Osteocyte (in vitro differentiated cells): ENCODE measurements at places on chromosomes 3 and 15.

DNA sequence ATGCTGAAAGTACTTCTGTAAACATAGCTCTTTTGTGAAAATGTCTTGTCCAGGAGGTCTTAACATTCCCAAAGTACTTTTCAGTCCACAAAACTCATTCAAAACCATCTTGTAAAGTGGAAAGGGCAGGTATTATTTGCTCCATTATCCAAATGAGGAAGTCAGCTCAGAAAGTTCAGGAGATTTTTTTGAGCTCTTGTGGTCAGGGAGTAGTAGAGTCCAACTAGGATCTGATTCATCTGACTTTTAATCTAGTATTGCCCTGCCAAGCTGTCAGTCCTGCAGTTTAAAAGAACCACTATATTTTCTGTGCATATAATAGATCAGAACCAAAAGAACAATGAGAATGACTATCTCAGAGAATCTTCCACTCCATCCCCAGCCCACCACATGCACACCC, 83.5 kb downstream of the FOXB1 start:
- no peaks in the 10 kb centered on the region for H3K36me3 ChIP-seq
- H3K27me3 ChIP-seq = peaks cover 38% of the 10 kb centered on the region
- H3K27ac ChIP-seq = no peak overlapping the region
- no peak overlapping the region for H3K4me3 ChIP-seq

- H3K36me3 ChIP-seq = peaks cover 13% of the 10 kb centered on the region
- peaks cover 76% of the 10 kb centered on the region for H3K4me1 ChIP-seq
- no peaks in the 10 kb centered on the region for H3K27me3 ChIP-seq
- H3K4me3 ChIP-seq = peak overlapping the region; percentile 30
- H3K27ac ChIP-seq = peak overlapping the region; percentile 61
These were observed 64.3 kb downstream of the IGF2BP2 start for GRCh38 chr3:185760550-185760949.

GRCh38 chr15:55587321-55588069, 650 bp downstream of the PYGO1 start:
- H3K27ac ChIP-seq = peak overlapping the region; percentile 86
- H3K36me3 ChIP-seq = no peaks in the 10 kb centered on the region
- no peaks in the 10 kb centered on the region for H3K27me3 ChIP-seq
- DNase-seq = no peak

GRCh38 chr15:67061811-67062368, 3.5 kb upstream of the SMAD3 start:
- H3K27ac ChIP-seq = no peak overlapping the region
- H3K36me3 ChIP-seq = no peaks in the 10 kb centered on the region
- no peak for DNase-seq
- H3K4me1 ChIP-seq = peaks cover 12% of the 10 kb centered on the region

GRCh38 chr3:169847896-169848295, 21.8 kb downstream of the LRRC31 start:
- H3K27me3 ChIP-seq = peaks cover 17% of the 10 kb centered on the region
- no peak overlapping the region for H3K27ac ChIP-seq
- no peak overlapping the region for H3K4me3 ChIP-seq
- no peaks in the 10 kb centered on the region for H3K36me3 ChIP-seq

GRCh38 chr3:70393881-70394612, 81.6 kb upstream of the MDFIC2 start:
- DNase-seq = no peak
- H3K4me1 ChIP-seq = no peaks in the 10 kb centered on the region
- H3K36me3 ChIP-seq = no peaks in the 10 kb centered on the region
- no peak overlapping the region for H3K4me3 ChIP-seq
- H3K27me3 ChIP-seq = peaks cover 22% of the 10 kb centered on the region

- no peak for DNase-seq
- no peaks in the 10 kb centered on the region for H3K4me1 ChIP-seq
- H3K4me3 ChIP-seq = no peak overlapping the region
- no peaks in the 10 kb centered on the region for H3K27me3 ChIP-seq
- no peak overlapping the region for H3K27ac ChIP-seq
These were observed 686.2 kb upstream of the NR2F2 start for GRCh38 chr15:95644100-95644875.

GRCh38 chr15:41603941-41604911, 45.2 kb downstream of the TYRO3 start:
- H3K27ac ChIP-seq = peak overlapping the region; percentile 36
- peaks cover 10% of the 10 kb centered on the region for H3K4me1 ChIP-seq
- peak overlapping the region; percentile 74 for H3K4me3 ChIP-seq

GRCh38 chr3:185813205-185813604, 11.6 kb downstream of the IGF2BP2 start:
- H3K27me3 ChIP-seq = no peaks in the 10 kb centered on the region
- peak overlapping the region; percentile 81 for H3K27ac ChIP-seq
- no peak for DNase-seq
- H3K4me3 ChIP-seq = no peak overlapping the region
- H3K36me3 ChIP-seq = peaks cover 5% of the 10 kb centered on the region

DNA sequence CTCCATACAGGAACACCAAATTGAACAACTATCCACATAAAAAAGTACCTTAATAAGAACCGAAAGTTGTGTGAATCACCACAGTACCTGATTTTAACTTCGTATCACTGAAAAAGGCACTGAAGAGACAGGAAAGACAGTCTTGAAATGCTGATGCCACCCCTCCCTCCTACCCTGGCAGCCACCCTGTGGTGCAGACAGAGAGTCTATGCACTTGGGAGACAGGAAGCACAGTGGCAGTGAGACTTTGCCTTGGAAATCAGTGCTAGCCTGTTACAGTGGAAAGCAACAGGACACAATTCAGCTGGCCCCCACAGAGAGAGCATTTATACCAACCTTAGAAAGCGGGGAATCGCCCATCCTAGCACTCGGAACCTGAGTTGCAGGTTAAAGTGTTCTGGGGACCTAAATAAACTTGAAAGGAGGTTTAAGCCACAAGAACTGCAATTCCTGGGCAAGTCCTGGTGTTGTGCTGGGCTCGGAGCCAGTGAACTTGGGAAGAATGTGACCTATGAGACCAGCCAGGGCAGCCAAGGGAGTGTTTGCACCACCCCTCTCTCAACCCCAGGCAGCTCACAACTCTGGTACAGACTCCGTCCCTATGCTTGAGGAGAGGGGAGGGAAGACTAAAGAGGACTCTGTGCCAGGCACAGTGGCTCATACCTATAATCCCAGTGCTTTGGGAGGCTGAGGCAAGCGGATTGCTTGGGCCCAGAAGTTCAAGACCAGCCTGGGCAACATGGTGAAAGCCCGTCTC, 240.1 kb downstream of the ISL2 start:
- H3K4me3 ChIP-seq = peak overlapping the region; percentile 1
- H3K4me1 ChIP-seq = peaks cover 42% of the 10 kb centered on the region
- H3K36me3 ChIP-seq = no peaks in the 10 kb centered on the region
- no peaks in the 10 kb centered on the region for H3K27me3 ChIP-seq

DNA sequence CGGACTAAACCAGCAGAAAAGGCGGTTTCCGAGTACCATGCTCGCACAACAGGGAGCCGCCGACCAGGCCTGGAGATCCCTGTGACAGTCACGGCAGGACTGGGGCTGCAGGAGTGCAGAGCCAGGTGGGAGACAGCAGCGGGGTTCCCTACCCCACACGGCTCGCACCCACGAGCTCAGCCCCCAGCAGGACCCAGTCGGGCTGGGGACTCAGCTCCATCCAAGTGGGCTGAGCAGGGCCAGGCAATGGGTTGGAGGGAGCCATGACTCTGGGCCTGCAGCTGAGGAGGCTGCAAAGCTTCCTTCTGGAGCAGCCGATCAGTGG, 15.8 kb downstream of the XXYLT1 start:
- peaks cover 76% of the 10 kb centered on the region for H3K4me1 ChIP-seq
- peak; percentile 64 for DNase-seq
- no peaks in the 10 kb centered on the region for H3K36me3 ChIP-seq
- H3K27ac ChIP-seq = no peak overlapping the region
- no peaks in the 10 kb centered on the region for H3K27me3 ChIP-seq
- H3K4me3 ChIP-seq = no peak overlapping the region

DNA sequence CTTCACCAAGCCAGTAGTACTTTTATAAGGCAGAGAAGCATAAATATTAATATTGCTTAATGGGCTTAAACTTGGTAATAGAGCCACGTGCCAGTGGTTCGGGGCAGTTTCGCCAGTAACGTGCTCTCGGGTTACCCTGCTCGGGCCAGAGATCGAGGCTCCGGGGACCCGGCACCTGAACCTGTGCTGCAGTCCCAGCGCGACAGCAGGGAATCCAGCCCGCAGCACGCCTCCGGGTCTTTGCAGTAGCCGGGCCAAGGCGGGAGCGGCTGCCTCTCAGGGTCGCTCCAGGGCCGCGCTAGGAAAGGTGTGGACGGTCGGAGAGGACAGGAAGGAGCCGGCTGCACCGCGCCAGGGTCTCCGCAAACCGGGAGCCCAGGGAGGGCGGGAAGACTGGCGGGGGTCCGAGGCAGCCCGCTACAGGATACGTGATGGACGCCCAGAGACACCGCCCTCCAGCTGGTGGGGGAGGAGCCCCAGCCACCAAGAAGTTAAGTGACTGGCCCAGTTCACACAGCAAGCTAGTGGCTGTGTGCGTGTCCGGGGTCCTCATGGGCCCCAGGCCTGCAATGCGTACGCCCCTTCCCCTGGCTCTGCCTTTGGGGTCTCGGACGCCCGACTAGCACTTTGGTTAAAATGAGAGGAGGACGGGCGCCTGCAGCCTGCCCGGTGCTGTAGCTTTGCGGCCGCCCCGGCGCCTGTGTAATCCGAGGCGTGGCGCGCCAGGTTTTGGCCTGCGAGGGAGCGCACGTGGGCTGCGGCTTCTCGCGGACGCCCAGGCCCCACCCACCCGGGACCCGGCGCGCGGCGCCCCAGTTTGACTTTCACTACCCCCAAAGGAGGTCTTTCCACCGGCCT, 1.2 kb upstream of the PDE8A start:
- no peaks in the 10 kb centered on the region for H3K27me3 ChIP-seq
- no peaks in the 10 kb centered on the region for H3K36me3 ChIP-seq
- peak overlapping the region; percentile 91 for H3K4me3 ChIP-seq
- peaks cover 27% of the 10 kb centered on the region for H3K4me1 ChIP-seq

GRCh38 chr3:78792212-78792611, 975.6 kb downstream of the ROBO1 start:
- H3K4me1 ChIP-seq = peaks cover 3% of the 10 kb centered on the region
- no peaks in the 10 kb centered on the region for H3K27me3 ChIP-seq
- no peaks in the 10 kb centered on the region for H3K36me3 ChIP-seq
- no peak for DNase-seq
- no peak overlapping the region for H3K4me3 ChIP-seq

GRCh38 chr15:52255935-52256334, 39.7 kb downstream of the MYO5C start:
- no peak for DNase-seq
- peak overlapping the region; percentile 25 for H3K27ac ChIP-seq
- H3K36me3 ChIP-seq = no peaks in the 10 kb centered on the region
- H3K4me1 ChIP-seq = peaks cover 64% of the 10 kb centered on the region
- no peak overlapping the region for H3K4me3 ChIP-seq

DNA sequence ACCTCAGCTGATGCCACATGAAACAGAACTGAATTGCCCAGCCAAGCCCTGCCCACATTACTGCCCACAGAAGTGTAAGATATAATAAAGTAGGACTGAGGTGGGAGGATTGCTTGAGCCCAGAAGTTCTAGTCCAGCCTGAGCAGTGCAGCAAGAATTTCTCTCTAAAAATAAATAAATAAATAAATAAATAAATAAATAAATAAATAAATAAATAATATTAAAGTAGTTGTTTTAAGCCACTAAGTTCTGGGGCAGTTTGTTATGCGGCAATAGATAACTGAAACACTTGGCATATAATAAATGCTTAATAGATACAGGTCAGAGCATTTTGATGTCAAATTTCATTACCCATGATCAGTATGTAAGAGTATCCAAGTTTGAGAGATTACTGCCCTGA, 249.4 kb upstream of the LRRFIP2 start:
- no peak overlapping the region for H3K27ac ChIP-seq
- no peak for DNase-seq
- H3K36me3 ChIP-seq = peaks cover 43% of the 10 kb centered on the region
- no peak overlapping the region for H3K4me3 ChIP-seq

- peaks cover 2% of the 10 kb centered on the region for H3K27me3 ChIP-seq
- no peaks in the 10 kb centered on the region for H3K36me3 ChIP-seq
- H3K4me1 ChIP-seq = no peaks in the 10 kb centered on the region
- H3K4me3 ChIP-seq = no peak overlapping the region
- H3K27ac ChIP-seq = no peak overlapping the region
These were observed 23.0 kb upstream of the NMD3 start for GRCh38 chr3:161197855-161198850.

GRCh38 chr3:30181178-30181465, 425.3 kb upstream of the TGFBR2 start:
- no peak for DNase-seq
- no peak overlapping the region for H3K27ac ChIP-seq
- H3K36me3 ChIP-seq = no peaks in the 10 kb centered on the region
- H3K4me1 ChIP-seq = no peaks in the 10 kb centered on the region
- H3K27me3 ChIP-seq = no peaks in the 10 kb centered on the region

GRCh38 chr3:72949016-72949415, 47.6 kb upstream of the PPP4R2 start:
- H3K27ac ChIP-seq = no peak overlapping the region
- H3K36me3 ChIP-seq = no peaks in the 10 kb centered on the region
- no peaks in the 10 kb centered on the region for H3K27me3 ChIP-seq
- no peak for DNase-seq
- peaks cover 11% of the 10 kb centered on the region for H3K4me1 ChIP-seq

DNA sequence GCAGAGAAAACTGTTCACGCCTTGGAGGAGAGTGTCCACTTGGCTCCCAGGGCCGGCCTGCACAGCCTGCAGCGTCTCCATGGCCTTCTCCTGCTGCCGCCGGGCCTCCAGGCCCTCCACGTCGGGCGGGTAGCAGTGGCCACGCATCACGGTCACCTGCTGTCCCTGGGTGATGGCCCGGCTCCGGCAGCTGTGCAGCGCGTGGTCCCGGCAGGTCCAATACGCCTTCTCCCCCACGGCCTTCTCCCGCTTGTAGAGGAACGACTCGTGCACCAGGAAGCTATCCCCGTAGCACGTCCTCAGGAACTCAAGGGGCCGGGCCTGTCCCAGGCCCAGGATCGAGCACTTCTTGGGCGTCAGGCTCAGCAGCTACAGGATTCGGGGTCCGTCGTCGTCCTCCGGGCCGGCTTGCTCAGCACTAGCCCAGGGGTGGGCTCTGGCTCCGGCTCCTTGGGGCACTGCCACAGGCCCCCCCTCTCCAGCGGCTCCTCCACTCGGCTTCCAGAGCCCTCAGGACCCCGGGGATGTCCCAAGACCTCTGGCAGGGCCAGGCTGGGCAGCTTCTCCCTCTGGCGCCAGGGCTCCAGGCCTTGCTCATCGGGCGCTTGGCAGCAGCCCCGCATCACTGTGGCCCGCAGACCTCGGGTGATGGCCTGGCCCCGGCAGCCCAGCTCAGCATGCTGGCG, 83.6 kb upstream of the FXR1 start:
- H3K4me3 ChIP-seq = no peak overlapping the region
- no peaks in the 10 kb centered on the region for H3K36me3 ChIP-seq
- DNase-seq = no peak
- no peak overlapping the region for H3K27ac ChIP-seq

- peaks cover 10% of the 10 kb centered on the region for H3K4me1 ChIP-seq
- H3K27me3 ChIP-seq = peaks cover 79% of the 10 kb centered on the region
- peak; percentile 54 for DNase-seq
- no peaks in the 10 kb centered on the region for H3K36me3 ChIP-seq
- no peak overlapping the region for H3K4me3 ChIP-seq
These were observed 1.8 kb upstream of the RASGRF1 start for GRCh38 chr15:79092382-79092781.
